ENCODE measurements at places on chromosomes 5 and 9.

GRCh38 chr5:126017096-126017495, 406.1 kb upstream of the GRAMD2B start:
- H3K4me1 ChIP-seq = peaks cover 18% of the 10 kb centered on the region
- H3K4me3 ChIP-seq = no peak overlapping the region
- H3K36me3 ChIP-seq = no peaks in the 10 kb centered on the region
- H3K27ac ChIP-seq = no peak overlapping the region
- no peaks in the 10 kb centered on the region for H3K27me3 ChIP-seq

GRCh38 chr5:171979606-171980005, 26.8 kb downstream of the FBXW11 start:
- no peak for DNase-seq
- peaks cover 4% of the 10 kb centered on the region for H3K36me3 ChIP-seq
- H3K27me3 ChIP-seq = no peaks in the 10 kb centered on the region

DNA sequence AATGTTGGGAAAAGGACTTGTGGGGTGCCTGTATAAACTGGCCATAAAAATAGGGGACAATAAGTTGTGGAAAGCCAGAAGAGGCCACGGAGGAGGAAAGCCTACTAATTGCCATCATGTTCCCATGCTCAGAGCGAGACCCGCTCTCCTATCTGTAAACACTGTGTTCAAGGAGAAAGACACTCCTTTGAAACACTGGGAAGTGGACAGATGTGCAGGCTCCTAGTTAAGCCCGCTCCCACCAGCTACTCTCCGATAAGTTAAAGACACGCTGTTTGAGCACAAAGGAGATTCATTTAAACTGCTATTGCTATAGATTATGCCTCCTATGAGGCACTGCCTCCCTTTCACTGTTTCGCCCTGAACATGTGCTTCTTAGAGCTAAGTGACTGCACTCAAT, 9.3 kb downstream of the CRAT start:
- H3K36me3 ChIP-seq = no peaks in the 10 kb centered on the region
- DNase-seq = no peak
- H3K27me3 ChIP-seq = no peaks in the 10 kb centered on the region
- H3K27ac ChIP-seq = no peak overlapping the region
- H3K4me1 ChIP-seq = no peaks in the 10 kb centered on the region

GRCh38 chr5:120538149-120538548, 74.0 kb downstream of the PRR16 start:
- no peak for DNase-seq
- no peaks in the 10 kb centered on the region for H3K36me3 ChIP-seq
- no peak overlapping the region for H3K4me3 ChIP-seq
- no peak overlapping the region for H3K27ac ChIP-seq
- H3K4me1 ChIP-seq = peaks cover 35% of the 10 kb centered on the region

DNA sequence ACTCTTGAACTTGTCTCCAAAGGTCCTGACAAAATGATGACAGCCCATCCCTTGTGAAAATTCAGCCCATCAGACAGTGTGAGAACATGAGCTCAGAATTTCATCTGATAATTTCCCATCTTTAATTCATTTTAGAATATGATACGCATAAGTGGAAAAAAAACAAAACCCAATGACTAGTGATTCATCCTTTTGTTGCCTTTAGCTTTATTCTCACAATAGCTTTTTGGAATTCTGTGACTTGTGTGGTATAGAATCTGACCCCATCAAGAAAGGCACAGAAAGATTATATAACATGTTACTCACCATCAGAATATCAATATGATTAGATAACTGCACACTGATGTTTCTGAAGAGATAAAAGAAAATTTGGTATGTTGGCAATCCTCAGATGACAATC, 16.1 kb upstream of the TMED7 start:
- H3K27me3 ChIP-seq = peaks cover 26% of the 10 kb centered on the region
- H3K4me1 ChIP-seq = no peaks in the 10 kb centered on the region
- no peak overlapping the region for H3K27ac ChIP-seq
- no peak overlapping the region for H3K4me3 ChIP-seq
- no peaks in the 10 kb centered on the region for H3K36me3 ChIP-seq
- DNase-seq = no peak

- H3K4me3 ChIP-seq = no peak overlapping the region
- peak; percentile 21 for DNase-seq
- no peak overlapping the region for H3K27ac ChIP-seq
- H3K36me3 ChIP-seq = peaks cover 30% of the 10 kb centered on the region
Observed at GRCh38 chr9:4548811-4549725, 58.8 kb downstream of the SLC1A1 start.
